ENCODE measurements at places on chromosomes 16 and 17. TPM values are rescaled to one million over a fixed set of nuclear protein-coding genes. Genes with fewer than 3 reads are reported as not detected.

- DNase-seq: no peak
Observed at GRCh38 chr16:85704900-85705846, 16.4 kb upstream of the GINS2 start.

DNA sequence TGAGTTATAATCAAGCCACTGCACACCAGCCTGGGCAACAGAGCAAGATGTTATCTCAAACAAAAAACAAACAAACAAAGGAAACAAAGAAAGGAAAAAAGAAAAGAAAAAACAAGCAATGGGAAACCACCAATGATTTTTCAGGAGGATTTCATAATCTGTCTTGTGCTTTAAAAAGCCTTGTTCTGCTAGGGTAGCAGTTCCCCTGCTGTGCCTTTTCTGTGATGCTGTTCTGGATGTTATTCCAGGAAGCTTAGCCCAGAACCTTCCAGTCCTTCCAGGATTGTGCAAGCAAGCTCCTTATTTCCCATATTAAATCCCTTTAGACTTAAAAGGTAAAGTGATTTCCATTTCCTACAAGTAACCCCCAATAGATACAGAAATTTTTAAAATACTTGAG is 171.1 kb downstream of the ABCC12 start:
- no peak for DNase-seq

KRT14 gene
- 0.68 TPM for total RNA-seq

SOCS1 gene
- 7.9 TPM for total RNA-seq

DNA sequence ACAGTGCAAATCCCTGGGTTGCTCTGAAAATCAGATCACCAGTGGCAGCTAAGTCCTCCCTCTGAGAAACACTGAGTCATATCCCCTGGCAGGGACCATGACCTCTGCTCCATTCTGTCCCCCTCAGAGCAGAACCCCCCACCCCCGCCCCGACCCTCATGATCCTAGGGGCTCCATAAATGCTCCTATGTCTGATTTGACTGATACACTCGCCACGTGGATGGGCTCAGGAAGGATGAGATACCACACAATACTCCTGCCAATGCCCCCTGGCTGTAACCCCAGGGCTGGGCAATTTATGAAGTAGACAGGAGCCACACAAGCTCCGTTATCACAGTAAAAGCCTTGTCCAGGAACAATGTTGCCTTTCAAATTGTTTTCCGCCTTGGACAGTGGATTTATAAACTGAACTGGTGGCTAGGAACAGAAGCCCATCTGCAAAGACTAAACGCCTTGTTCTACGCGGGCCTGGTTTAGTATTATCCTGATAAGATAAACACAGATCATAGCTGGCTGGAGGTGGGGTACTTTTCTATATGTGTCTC is 394.8 kb downstream of the SLC39A11 start:
- no peak for DNase-seq

G6PC1 gene
- 0.68 TPM for total RNA-seq

DDX5 gene
- 451 TPM for total RNA-seq

TBC1D3I gene
- total RNA-seq: not detected

Measured in transverse colon (tissue), 4 donors.